ENCODE measurements at places on chromosomes 6 and 20.

DNA sequence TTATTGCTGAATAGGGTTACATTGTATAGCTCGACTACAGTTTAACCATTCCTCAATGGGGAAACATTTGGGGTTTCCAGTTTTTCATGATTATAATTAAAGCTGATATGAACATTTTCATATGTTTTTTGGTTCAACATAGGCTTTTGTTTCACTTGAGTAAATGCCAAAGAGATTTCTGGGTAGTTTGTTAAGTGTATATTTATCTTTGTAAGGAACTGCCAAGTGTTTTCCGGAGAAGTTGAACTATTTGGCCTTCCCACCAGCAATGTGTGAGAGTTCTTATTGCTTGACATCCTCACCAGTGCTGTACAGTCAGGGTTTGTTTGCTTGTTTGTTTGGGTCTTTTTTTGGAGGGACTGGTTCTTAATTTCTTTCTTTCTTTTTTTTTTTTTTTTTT, 83.7 kb upstream of the RALY start:
- DNase-seq: no peak

DNA sequence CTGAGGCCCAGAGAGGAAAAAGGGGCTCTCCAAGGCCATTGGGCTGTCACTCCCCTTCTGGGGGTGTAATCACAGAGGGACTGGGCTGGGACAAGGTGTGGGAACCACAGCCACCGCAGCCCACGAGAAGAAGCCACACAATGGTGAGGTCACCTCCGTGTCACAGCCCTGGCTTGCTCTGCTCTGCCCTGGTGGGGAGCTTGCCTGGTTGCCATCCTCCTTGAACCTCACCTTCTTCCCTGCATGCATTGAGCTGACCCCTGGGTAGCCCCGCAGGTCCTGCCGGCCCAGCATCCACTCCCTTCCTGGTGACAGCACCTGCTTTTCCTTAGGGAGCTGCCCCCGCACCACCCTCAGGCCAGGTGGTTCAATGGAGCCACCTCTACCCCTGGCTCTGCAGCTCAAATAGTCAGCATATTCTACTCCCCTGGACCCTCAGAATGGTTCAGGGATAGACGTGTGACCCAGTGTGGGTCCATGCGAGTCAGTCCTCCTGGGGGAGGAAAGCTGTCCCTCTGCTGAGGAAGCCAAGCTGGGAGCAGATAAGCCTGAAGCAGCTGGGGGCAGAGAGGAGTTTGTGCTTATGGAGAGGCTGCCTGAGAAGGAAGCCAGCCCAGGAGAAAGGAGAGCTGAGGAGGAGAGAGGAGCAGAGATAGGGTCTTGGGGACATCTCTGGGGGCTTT, 21.3 kb downstream of the RBM38 start:
- no peak for DNase-seq

DNA sequence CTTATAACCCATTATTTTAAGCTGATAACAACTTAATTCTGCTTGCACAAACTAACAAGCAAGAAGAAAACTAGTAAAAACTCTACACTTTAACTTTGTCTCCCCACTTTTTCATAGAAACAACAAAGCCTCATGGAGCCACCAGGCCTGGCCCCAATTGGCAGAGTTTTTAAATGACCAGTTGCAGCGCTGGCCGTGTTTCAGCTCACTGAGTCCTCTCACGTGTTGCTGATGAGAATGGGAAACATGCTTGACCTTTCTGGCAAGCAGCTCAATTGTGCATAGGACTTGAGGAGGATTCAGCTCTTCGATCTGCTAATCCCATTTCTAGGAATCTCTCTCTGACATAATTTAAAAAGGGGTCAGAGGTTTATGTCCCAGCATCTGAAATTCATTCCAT, 24.5 kb upstream of the GRM4 start:
- no peak for DNase-seq

DNA sequence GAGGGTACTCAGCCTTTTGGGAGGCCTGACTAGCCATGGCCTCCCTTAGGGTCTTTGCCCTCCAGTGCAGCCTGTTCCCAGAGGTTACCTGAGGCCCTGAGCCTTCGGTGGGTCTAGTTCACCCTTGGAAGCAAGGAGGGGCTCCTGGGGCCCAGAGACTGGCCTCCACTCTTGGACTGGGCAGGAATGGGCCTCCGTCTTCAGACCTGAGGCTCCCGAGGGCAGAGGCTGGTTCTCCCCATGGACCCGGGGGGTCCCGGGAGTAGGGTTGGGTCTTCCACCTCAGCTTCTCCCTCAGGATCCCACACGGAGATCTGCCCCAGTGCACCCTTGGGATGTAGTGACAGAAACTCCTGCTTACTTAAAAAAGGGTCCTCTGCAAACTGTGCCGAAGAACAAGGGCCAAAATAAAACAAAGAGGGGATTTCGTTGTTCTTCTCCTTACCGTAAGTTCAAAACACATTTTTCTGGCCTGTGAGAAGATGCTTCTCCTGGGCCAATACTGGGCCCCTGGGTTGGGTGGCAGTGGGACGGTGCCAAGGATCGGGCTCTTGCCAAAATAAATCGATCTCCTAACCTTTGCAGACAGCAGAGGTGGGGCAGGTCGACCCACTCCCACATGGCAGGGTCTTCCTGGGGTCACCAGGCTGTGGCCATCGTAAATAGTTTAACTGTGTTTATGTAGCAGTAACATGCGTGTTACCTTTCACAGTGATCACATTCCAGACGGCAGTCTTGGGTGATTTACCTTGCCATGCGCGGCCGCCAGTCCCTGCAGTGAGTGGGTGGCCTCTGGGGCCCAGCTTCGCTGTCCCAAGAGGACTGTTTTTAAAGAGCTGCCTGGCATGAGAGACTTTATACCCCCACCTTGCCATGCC, 151.8 kb downstream of the VEGFA start:
- DNase-seq: no peak

- peak; percentile 14 for DNase-seq
These were observed 3.9 kb downstream of the NOL4L start for GRCh38 chr20:32580970-32581838.

GRCh38 chr20:4813076-4813862, 91.6 kb downstream of the PRND start:
- DNase-seq: peak; percentile 16

GRCh38 chr6:11609324-11610071, 71.9 kb downstream of the TMEM170B start:
- DNase-seq: no peak

- DNase-seq: no peak
These were observed 177.4 kb upstream of the THEMIS start for GRCh38 chr6:128078276-128078675.

Measured in central memory CD4-positive, alpha-beta T cell (primary cell).